ENCODE measurements at places on chromosomes 6 and 20. TPM values are rescaled to one million over a fixed set of nuclear protein-coding genes. Genes with fewer than 3 reads are reported as not detected.

Gene ZC2HC1B
- total RNA-seq, result not detected

Gene VNN1
- total RNA-seq, result 0.46 TPM

Gene SLC22A3
- 2.5 TPM for total RNA-seq

Gene HLA-DMA
- 3.7 TPM for total RNA-seq
